ENCODE measurements at places on chromosomes 7 and 10.

GRCh38 chr7:30255064-30255769 lies 29.2 kb upstream of the ZNRF2 start:
- no peak for DNase-seq

DNA sequence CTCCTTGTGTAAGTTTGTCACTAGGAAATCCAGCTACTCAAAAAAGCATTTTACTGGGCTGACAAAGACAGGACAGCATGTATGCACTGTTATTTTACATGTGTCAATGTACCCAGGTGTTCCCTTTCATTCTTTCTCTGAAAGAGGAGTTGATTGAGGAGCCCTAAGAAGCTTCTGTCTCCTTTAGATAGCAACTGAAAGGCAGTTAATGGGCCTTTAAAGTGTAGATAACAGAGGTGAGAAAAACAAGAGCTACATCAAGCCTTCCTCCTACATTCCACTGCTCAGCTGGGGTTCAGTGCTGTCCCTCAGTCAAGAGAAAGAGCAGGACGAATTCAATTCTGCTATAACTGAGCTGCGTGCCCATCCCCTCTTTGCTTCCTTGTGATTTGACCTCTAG lies 12.8 kb upstream of the WIPF3 start:
- DNase-seq: no peak

- no peak for DNase-seq
Measured at GRCh38 chr7:115825456-115826115, 205.0 kb downstream of the TFEC start.

- DNase-seq: no peak
Measured at GRCh38 chr10:131811630-131812403, 89.0 kb upstream of the PPP2R2D start.

- peak; percentile 2 for DNase-seq
Measured at GRCh38 chr10:98344589-98345038, 70.4 kb downstream of the PYROXD2 start.

GRCh38 chr7:158649279-158649678 lies 55.3 kb downstream of the NCAPG2 start:
- DNase-seq: no peak

DNA sequence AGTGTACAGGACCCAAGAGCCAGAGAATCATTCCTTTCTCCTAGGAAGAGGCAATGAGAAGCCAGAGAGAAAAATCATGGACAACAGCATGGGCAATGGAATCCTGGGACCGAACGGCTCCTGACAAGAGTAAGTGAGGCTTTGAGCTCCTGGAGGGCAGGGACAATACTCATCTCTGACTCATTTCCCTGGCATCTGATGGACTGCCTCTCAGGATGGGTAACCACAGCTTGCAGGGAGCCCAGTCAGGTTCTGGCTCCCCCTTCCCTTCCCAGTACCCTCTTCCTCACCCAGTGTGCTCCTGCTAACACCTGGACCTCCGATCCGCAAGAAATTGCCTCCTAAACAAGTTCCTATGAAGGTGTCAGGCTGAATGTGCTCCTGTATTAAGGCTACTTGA lies 51.2 kb upstream of the SORCS3 start:
- DNase-seq: no peak

GRCh38 chr7:148535217-148535616 lies 55.3 kb upstream of the C7orf33 start:
- DNase-seq: peak; percentile 58

DNA sequence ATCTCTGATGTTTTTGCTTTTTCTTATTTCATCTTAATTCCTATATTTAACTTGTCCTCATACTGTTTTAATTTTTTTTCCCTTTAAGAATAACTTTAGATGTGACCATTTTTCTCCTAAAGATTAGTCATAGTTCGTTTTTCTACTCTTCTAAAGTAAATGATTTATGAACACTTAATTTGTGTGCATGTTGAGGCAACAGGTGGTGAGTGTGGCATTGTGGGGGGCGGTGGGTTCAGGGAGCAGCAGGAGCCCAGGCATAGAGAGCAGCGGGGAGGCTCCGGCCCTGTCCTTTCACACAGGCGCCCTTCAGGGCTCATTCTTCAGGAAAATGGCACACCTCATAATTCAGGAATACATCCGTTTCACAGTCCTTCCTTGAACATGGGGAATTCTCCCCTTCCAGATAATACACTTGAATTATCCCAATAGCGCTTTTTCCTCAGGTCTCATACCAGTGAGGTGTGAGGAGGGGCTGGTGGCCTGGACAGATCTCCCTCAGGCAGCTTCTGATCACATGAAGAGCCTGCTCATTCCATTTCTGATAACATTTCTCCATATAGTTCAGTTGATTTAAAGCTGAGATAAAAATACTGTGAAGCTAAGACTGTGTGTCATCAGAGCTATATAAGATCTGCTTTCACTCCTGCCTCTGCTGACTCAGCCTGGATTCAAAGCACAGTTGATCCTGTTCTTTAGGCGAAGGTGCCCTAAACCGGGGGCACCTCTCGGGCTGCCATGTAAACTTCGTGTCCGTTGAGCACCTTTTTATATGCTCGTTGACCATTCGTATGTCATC lies 40.2 kb downstream of the CUL1 start:
- DNase-seq: peak; percentile 67

DNA sequence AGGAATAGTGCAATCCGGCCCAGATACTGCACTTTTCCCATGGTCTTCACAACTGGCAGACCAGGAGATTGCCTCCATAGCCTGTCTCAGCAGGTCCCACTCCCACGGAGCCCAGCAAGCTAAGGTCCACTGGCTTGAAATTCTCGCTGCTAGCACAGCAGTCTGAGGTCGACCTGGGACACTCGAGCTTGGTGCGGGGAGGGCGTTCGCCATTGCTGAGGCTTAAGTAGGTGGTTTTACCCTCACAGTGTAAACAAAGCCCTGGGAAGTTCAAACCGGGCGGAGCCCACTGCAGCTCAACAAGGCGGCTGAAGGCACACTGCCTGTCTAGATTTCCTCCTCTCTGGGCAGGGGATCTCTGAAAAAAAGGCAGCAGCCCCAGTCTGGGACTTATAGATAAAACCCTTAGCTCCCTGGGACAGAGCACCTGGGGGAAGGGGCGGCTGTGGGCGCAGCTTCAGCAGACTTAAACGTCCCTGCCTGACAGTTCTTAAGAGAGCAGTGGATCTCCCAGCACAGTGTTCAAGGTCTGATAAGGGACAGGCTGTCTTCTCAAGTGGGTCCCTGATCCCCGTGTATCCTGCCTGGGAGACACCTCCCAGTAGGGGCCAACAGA lies 293.5 kb upstream of the GALNT17 start:
- peak; percentile 8 for DNase-seq

GRCh38 chr7:115689941-115690340 lies 340.6 kb downstream of the TFEC start:
- peak; percentile 59 for DNase-seq

- no peak for DNase-seq
Measured at GRCh38 chr7:121505540-121506182, 109.6 kb upstream of the FAM3C start.

- no peak for DNase-seq
Measured at GRCh38 chr7:2214636-2215035, 18.1 kb downstream of the MAD1L1 start.

GRCh38 chr10:78575400-78575799 lies 493.4 kb upstream of the ZMIZ1 start:
- DNase-seq: peak; percentile 19

DNA sequence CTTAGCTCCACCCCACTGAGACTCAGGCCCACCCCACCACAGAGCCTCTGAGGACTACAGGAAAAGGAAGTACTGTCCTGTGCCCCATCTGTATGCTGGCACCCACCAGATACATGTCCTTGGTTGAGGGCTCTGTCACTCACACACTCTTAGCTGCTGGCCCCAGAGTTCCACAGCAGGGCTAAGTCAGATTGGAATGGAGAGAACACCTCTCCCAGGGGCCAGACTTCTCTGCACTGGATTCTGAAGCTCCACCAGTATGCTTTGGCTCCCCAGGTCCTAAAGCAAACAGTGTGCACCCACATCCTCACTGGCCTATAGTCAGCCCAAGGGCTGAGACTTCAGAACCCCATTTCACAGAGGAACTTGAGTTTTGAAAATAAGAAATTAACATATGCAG lies 103.2 kb upstream of the PPP2R2D start:
- no peak for DNase-seq

DNA sequence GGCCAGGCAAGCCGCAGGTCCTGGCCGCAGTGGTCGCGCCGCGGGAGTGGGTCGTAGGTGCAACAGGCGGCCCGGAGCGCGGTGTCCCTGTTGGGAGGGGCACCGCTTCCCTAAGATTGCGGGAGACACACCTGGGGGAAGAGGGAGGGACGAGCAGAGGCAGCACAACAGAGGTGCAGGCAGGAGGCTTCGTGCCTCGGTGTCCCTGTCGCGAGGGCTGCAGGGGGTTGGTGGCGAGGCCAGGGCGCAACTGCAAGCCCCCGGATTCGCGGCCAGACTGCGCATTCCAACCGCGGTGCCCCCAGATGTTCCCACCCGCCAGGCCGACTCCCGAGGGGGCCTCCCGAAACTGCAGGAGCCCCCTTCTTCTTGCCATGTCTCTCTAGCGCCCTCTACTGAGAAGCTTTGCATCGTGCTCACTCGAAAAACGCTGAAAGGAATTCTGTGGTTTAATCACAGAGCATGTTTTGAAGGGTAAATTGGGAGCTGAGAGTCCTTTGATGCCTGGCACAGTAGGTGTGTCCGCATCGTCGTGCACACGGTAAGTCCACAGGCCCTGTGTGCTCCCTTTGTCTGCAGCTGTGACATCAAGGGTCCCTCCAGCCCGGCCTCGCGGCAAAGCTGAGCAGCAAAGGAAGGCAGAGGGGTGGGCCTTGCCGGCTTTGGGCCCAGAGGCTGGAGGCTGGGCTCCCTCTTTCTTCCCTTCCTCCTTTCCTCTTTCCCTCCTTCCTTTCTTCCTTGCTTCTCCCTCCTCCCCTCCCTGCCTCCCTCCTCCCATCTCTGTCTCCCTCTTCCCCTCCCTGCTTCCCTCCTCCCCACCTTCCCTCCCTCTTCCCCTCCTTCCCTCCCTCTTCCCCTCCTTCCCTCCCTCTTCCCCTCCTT lies 6.2 kb upstream of the MBL2 start:
- peak; percentile 74 for DNase-seq

DNA sequence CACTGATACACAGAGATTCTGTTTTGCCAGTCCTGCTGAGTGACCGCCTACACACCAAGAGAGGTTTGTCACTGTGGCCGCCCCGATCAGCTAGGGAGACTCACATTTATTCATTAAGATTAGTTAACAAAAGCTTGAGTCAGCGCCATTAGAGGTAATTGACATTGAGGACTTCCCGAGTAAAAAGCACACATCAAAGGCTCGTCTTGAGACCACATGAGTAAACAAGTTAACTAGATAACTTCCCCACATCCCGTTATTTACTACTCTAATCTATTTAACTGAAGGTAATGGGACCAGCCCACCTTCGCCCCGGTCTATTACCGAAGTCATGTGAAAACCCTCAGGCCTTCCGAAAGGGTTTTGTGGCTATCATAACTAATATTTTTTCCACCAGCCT lies 23.0 kb downstream of the SRRM3 start:
- no peak for DNase-seq

- no peak for DNase-seq
Measured at GRCh38 chr7:132140341-132140740, 435.9 kb downstream of the PLXNA4 start.

DNA sequence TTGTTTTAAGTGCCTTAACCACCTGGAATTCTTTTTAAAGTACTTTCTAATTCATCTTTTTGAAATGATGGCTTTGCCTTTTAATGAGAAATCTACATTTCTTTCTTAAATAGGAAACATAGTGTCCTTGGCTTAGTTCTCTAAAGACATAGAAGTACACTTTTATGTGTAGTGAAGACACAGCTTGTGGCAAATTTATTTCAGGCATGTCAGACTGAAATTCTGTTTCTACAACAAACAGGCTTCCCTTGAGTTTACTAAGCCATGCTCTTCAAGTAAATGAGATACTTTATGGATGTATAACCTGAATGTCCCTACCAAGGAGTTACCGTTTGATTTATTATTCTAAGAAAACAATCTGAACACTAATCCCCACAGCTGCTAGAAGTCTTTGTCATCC lies 136.9 kb upstream of the MAGI2 start:
- no peak for DNase-seq

DNA sequence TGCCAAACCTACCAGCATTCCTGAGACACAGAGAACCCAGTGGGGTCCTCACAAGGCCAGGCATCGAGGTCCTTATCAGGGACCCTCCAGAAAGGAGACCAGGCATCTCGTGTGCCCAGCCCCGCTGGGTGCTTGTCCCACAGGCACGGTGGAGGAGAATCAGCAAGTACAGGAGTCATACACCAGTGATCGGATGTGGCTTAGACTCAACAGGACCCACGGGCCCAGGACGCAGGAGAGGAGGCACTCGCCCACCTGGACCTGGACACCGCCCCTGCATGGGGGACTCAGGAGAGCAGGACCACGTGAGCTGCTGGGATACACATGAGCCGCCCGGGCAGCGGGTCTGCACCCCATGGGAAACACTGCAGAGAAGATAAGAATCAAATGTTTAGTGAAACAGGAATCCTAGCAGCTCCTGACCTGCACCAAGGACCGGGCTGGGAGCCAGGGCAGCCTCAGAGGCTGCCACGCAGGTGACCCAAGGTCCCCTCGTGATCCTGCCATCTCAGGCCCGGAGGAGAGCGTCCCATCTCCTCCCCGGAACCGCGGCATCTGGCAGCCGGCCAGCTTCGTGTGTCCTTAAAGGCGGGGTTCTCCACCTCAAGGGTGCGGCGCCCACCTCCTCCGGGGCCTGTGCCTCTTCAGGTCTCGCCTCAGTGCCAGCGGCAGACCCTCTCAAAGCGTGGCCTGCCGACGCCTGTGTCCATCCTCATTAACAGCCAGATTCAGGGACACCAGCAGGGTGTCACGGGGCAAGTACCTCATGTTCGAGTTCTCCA lies 59.2 kb downstream of the FOXL3 start:
- no peak for DNase-seq

DNA sequence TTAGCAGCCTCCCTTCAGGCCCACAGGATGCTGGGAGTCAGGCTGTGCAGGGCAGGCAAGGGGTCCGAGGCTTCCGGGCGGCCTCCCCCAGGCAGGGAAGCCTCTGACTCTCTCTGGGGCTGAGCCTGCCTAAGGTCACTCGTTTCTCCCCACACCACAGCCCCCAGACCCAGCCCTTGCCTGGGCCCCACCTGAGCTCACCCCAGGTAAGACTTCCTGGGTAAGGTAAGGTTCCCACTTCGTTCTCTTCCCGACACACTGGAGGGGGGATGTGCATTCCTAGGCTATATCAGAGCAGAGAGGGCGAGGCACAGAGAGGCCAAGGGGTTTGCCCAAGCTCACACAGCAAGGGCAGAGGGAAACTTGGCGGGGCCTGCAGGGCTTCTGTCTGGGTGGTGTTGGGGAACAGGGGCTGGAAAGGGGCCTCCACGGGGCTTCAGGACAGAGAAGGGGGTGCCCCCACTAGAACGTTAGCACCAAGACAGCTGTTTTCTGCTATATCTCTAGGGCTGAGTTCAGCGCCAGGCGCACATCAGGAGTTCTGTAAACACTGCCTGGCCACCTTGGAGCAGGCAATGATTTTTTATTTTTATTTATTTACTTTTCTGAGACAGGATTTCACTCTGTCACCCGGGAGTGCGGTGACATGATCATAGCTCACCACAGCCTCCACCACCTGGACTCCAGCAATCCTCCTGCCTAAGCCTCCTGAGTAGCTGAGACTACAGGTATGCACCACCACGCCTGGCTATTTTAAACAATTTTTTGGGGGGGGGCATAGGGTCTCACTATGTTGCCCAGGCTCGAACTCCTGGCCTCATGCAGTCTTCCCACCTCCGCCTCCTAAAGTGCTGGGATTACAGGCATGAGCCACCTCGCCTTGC lies 24.9 kb upstream of the PDGFA start:
- no peak for DNase-seq

GRCh38 chr7:80054356-80054755 lies 80.3 kb upstream of the GNAI1 start:
- peak; percentile 19 for DNase-seq

Data from NCI-H69 (cell line).